ENCODE measurements at places on chromosomes 16 and 17. TPM values are rescaled to one million over a fixed set of nuclear protein-coding genes. Genes with fewer than 3 reads are reported as not detected.

GRCh38 chr16:54176376-54176901 lies 110.1 kb downstream of the IRX3 start:
- no peak for DNase-seq

DNA sequence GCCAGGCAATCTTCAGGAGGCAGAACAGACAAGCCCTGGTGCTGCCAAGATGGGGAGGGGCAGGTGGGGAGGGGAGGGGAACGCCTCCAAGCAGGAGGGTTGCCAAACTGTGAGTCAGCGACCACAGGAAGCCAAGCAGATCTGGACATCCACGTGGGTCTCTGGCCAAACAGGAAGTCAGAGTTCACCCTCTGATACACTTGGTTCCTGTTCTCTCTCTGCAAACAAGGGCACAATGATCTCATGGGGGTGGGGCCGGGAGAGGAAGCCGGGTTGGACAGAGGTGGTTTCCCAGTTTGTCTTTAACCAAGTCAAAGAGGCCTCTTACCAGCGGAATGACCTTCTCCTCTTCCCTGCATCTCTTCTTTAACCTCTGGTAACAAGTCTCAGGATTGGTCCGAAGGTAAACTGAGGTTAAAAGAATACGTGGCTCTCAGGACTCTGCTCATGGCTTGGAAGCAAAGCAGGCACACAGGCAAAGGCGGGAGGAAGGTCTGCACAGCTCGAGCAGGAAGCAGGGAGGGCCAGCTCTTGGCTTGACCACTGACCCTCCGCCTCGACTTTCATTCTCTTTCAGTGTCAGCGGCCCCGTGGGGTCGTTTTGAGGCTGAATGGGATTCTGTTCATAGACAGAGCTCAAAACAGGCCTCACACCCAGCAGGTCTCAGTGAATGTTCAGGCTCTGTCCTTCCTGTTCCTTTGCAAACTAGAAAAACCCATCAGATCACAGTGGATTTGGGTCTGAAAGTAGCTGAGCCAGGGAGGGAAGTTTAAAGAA lies 32.9 kb downstream of the TK2 start:
- peak; percentile 99 for DNase-seq

GRCh38 chr17:8956465-8956902 lies 9.0 kb downstream of the PIK3R5 start:
- no peak for DNase-seq

The SUZ12 gene
- polyA plus RNA-seq = 11.8 TPM

GRCh38 chr17:40113907-40114245 lies 7.9 kb upstream of the MSL1 start:
- no peak for DNase-seq

GRCh38 chr17:78746263-78746948 lies 35.7 kb downstream of the CYTH1 start:
- no peak for DNase-seq

- DNase-seq = no peak
Measured at GRCh38 chr16:3057181-3058138, 8.0 kb upstream of the IL32 start.

The OSGIN1 gene
- 0.65 TPM for polyA plus RNA-seq

The KRTAP4-6 gene
- polyA plus RNA-seq = not detected

- no peak for DNase-seq
Measured at GRCh38 chr16:12587170-12587569, 216.5 kb downstream of the CPPED1 start.

DNA sequence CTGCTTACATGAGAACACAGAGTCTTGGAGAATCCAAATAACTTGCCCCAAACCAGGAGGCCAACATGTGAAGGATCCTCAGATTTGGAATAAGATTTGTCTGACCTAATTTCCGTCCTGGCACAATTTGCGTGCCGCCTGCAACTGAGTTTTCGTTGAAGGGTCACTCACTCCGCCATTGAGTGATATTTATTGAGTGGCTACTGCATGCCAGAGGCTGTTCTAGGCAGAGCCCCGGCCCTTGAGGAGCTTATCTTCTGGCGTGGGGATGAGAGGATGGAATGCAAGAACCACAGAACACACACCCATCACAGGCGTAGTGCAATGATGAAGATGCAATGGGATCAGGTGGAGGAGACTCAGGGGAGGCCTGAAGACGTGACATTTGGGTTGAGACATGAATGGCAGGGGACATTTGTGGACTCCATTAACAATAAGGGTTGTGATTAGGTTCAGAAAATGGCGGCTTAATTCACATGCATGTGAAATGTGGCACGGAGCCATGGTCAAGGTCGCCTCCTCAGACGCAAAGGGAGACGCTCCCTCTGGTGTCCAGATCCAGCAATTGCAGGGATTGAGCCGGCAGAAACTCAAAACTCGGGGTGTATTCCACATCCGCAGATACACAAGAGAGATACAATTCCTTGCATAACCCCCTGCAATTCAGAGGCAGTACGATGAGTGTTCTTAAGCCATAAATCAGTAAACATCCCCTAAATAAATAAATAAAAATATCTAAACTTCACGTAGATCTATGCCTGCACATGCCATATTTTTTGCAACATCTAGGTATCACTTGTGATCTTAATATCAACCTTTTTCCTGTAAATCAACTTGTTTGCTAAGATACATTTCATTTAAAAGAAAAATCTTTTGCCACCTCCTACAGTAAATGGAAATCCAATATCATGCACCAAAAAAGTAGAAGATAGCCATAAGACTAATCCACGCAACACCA lies 57.9 kb upstream of the CACNG4 start:
- peak; percentile 79 for DNase-seq

GRCh38 chr17:50934672-50935220 lies 68.6 kb upstream of the TOB1 start:
- no peak for DNase-seq
